ENCODE measurements at places on chromosomes 4 and X. TPM values are rescaled to one million over a fixed set of nuclear protein-coding genes. Genes with fewer than 3 reads are reported as not detected.

Gene GLUD2
- total RNA-seq, result not detected

Gene KCNIP4
- not detected for total RNA-seq

Gene CYTL1
- total RNA-seq, result not detected

Gene FGFBP1
- total RNA-seq, result not detected

- H3K27ac ChIP-seq, result no peak overlapping the region
- no peak overlapping the region for H3K4me3 ChIP-seq
- H3K4me1 ChIP-seq, result peaks cover 14% of the 10 kb centered on the region
- DNase-seq, result no peak
- H3K36me3 ChIP-seq, result no peaks in the 10 kb centered on the region
Measured at GRCh38 chrX:38798956-38799355, 2.3 kb upstream of the MID1IP1 start.

DNA sequence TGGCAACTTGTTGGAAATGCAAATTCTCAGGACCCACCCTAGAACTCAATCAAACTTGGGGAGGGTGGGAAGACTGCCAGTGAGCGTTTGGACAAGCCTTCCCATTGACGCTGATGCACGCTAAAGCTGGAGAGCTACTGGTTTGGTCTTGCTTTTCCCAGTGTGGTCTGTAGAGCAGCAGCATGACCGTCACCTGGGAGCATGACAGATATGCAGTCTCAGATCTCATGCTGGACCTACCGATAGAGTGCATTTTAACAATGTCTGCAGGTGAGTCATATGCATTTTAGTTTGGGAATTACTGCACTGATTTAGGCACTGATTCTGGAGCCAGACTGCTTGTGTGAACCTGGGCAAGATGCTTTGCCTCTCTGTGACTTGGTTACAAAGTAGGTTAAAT lies 27.2 kb downstream of the HPF1 start:
- H3K4me1 ChIP-seq, result no peaks in the 10 kb centered on the region
- no peak overlapping the region for H3K27ac ChIP-seq

DNA sequence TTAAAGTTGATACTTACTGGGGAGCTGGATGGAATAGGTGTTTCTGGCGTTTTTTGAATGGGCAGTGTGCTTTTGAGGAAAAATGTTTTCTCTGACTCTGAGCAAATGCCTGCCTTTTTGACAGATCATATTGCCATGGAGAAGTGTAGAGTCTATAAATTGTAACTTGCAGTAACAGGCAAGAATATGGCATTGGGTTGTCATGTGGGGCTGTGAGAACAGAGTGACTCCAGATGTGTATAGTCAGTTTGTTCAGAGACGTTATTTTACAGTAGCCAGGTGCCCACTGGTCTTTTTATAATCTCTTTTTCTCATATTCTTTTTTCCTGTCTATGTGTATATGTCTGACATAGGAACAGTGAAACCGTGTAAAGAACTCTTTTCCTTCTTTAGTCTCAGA lies 40.8 kb downstream of the RAPGEF2 start:
- H3K27ac ChIP-seq, result no peak overlapping the region
- no peaks in the 10 kb centered on the region for H3K27me3 ChIP-seq
- H3K4me3 ChIP-seq, result no peak overlapping the region
- no peak for DNase-seq
- H3K4me1 ChIP-seq, result no peaks in the 10 kb centered on the region
- H3K36me3 ChIP-seq, result no peaks in the 10 kb centered on the region

GRCh38 chrX:106932492-106932923 lies 12.3 kb downstream of the CLDN2 start:
- no peak overlapping the region for H3K27ac ChIP-seq
- H3K27me3 ChIP-seq, result no peaks in the 10 kb centered on the region
- no peak overlapping the region for H3K4me3 ChIP-seq

DNA sequence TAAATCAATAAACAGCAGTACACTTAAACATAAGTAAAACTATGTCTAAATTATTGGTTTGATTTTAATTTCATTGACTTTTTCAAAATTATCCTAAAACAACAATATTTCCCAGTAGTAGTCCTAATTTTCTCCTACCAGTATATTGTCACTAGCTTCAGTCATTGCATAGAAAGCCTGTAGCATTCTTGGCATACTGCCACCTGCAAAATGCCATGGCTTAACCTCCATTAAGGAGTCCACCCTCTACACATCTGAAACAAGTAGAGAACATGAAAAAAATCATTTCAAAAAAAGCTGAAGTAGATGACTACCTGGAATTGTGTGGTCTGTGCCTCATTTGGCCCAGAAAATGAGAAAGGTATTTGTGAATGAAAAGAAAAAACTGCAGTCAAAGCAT lies 348.5 kb downstream of the INPP4B start:
- no peaks in the 10 kb centered on the region for H3K27me3 ChIP-seq
- no peaks in the 10 kb centered on the region for H3K4me1 ChIP-seq
- no peak for DNase-seq
- no peak overlapping the region for H3K27ac ChIP-seq

DNA sequence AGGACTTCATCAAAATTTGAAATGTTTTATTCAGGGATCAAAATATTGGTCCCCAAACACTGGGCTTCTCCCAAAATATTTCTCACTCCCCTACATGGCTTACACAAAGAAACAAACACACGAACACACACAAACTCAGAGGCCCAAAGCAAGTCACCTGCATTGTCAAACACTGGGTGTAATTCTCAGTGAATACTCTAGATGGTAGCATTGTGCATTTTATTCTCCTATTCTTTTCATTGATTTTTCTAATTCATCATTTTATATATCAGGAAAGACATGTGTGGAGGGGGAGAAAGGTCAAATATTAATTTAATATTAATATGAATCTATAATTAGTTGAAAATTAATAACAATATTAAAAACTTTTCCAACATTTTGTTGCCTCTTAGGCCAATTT lies 72.3 kb upstream of the TNMD start:
- no peaks in the 10 kb centered on the region for H3K27me3 ChIP-seq
- H3K4me3 ChIP-seq, result no peak overlapping the region
- no peak overlapping the region for H3K27ac ChIP-seq
- H3K4me1 ChIP-seq, result no peaks in the 10 kb centered on the region
- no peak for DNase-seq

GRCh38 chr4:48470137-48470536 lies 13.0 kb upstream of the SLC10A4 start:
- no peaks in the 10 kb centered on the region for H3K4me1 ChIP-seq
- no peak for DNase-seq
- no peaks in the 10 kb centered on the region for H3K27me3 ChIP-seq

- H3K4me1 ChIP-seq, result peaks cover 50% of the 10 kb centered on the region
- peaks cover 4% of the 10 kb centered on the region for H3K36me3 ChIP-seq
- H3K27me3 ChIP-seq, result no peaks in the 10 kb centered on the region
- H3K4me3 ChIP-seq, result peak within 1 kb of the TSS; percentile 77
- peak within 1 kb of the TSS; percentile 96 for H3K27ac ChIP-seq
Measured at GRCh38 chr4:6782147-6782845, at the start of gene KIAA0232. KIAA0232 (plus strand) TSS chr4:6782727; CDS start chr4:6824454, 41,727 bp downstream.

DNA sequence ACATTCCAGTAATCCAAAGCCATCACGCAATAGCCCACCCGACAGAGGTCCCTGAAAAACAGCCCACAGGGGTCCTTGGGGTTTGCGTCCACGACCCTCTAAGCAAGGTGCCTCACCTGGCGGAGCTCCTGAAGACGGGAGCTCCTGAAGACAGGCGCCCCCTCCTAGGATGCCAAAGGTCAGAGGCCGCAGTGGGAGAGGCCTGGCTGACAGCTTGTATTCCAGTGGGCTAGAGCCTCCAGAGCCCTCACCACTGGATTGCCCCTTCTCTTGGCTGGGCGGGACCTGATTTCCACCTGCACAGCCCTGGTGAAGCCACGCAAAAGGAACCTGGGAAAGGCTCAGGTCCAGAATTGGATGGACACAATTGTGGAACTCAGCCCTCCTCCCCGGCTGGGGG lies 29.7 kb upstream of the WFS1 start:
- H3K36me3 ChIP-seq, result no peaks in the 10 kb centered on the region
- H3K27me3 ChIP-seq, result peaks cover 21% of the 10 kb centered on the region
- peaks cover 4% of the 10 kb centered on the region for H3K4me1 ChIP-seq
- H3K27ac ChIP-seq, result no peak overlapping the region

- no peaks in the 10 kb centered on the region for H3K27me3 ChIP-seq
- H3K4me3 ChIP-seq, result no peak overlapping the region
- no peak overlapping the region for H3K27ac ChIP-seq
- no peak for DNase-seq
Measured at GRCh38 chr4:40575846-40576245, 53.8 kb downstream of the RBM47 start.

DNA sequence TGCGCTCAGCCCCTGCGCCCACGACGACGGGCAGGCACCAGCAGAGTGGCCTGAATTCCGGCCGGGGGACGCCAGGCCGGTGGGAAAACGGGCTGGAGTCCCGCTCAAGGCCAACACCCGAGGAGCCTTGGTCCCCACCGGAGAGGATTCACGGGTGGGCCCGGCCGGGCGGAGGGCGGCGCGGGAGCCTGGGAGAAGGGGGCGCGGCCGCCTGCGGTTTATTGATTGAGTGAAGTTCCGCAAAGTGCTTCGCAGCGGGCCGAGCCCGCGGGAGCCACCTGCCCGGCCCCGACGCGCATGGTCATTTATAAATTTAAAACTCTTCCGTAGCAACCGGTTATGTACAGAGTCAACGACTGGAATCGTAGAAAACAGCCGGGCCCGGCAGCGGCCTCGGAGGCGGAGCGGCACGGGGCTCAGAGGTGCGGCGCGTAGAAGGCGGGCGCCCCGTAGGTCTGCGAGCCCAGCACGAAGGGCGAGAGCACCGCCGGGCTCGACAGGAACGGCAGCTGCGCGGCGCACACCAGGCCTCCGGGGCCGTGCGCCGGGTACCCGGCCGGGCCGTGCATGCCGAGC lies 3.6 kb downstream of the NKX1-1 start:
- no peak for DNase-seq
- no peak overlapping the region for H3K27ac ChIP-seq
- H3K27me3 ChIP-seq, result peaks cover 54% of the 10 kb centered on the region
- H3K4me1 ChIP-seq, result peaks cover 22% of the 10 kb centered on the region
- no peaks in the 10 kb centered on the region for H3K36me3 ChIP-seq

- H3K27me3 ChIP-seq, result no peaks in the 10 kb centered on the region
- peaks cover 28% of the 10 kb centered on the region for H3K36me3 ChIP-seq
- DNase-seq, result no peak
Measured at GRCh38 chr4:103046416-103047290, 27.1 kb upstream of the SLC9B1 start.

DNA sequence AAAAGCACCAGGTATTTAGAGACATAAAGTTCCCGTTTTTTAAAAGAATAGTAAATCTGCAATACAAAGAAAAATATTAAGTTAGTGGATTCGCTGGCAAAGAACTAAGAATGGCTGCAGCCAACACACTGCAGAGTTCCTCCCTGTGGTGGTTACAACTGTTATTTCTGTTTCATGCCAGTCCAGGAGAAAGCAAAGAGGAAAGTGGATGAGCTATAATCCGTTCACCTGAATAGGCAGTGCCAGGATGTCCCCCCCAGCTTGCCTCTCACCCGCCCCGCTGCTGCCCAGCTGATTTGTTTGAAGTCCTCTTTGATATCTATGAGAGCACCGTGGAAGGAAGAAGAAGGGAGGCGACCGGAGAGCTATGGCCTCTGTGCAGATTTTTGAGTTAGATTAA lies 63.9 kb downstream of the PTCHD1 start:
- no peaks in the 10 kb centered on the region for H3K27me3 ChIP-seq
- no peaks in the 10 kb centered on the region for H3K4me1 ChIP-seq
- DNase-seq, result no peak
- no peak overlapping the region for H3K4me3 ChIP-seq
- H3K27ac ChIP-seq, result no peak overlapping the region
